ENCODE measurements at places on chromosomes 16 and 17.

DNA sequence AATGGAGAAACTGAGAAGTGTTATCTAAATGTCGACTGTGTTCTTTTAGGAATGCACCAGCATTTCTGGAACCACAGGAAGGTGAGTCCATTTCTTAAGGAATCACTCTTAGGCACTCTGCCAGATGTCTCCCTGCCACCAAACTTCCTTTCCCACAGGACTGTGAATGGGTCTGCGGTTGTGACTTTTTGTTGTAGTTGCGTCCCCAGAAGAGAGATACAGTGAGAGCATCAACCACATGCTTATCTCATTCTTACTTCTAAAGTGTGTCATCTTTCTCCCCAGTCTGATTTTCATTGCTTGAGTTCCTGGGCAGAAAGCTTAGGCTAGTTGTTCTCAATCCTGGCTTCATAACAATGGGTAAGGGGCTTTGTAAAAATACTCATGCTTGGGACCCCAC, 13.4 kb downstream of the ITPRIPL2 start:
- no peak for DNase-seq

DNA sequence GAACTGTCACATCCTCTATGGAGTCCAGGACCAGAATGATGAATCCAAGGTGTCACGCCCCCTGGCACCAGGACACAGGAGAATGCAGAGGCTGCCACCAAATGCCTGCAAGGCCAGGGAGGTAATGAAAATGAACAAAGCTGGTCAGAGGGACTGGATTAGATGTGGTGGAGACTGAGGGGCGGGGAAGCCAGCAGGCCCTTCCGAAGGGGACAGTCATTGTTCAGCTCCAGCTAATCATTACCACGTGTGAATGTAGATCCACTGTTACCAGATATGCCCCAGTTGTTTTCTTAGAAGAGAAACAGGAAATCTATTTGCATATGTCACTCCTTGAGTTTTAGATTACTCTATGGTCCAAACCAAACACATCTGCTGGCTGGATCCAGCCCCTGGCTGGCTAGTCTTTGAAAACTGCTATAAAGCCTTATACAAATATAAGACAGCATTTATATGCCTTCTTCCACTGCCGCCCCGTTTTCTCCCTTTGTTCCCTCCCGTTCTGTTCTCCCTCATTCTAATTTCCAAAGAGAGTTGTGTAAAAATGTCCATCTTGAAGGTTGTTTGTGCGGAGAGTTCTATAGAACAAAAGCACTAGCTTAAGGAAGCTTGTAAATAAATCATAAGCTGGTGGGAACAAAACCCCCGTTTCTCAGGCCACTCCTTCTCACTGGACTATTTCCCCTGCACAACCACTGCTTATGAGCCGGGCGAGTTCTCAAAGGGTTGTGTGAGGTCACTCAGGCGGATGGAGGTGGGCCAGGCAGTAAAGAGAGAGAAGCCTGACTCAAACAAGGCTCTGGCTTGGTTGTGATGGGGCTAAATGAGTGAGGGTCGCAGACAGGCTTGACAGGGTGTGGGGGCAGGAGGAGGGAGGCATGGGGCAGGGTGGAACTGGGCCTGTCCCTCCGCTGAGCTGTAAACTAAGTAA, 14.2 kb downstream of the CRYM start:
- DNase-seq = no peak

DNA sequence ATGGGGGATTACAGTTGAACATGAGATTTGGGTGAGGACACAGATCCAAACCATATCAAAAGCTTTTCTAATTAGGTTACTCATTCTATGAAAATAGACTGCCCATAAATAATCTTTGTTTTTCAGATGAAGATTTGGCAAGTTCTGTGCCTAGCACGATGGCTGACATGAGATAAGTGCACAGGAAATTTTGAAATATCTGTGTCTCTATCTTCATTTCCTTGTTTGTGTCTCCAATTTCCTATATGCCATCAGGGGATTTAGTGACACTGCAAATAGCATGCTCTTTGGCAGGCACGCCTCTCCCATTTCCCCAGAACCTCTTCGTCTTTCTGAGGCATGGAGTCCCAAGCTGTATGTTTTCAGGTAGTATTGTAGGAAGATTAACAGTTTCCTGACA, 544.6 kb downstream of the CDH13 start:
- DNase-seq = no peak

- no peak for DNase-seq
Measured at GRCh38 chr16:11689031-11689840, 21.0 kb downstream of the SNN start.

GRCh38 chr16:7303052-7303610, 29.5 kb upstream of the RBFOX1 start:
- no peak for DNase-seq

DNA sequence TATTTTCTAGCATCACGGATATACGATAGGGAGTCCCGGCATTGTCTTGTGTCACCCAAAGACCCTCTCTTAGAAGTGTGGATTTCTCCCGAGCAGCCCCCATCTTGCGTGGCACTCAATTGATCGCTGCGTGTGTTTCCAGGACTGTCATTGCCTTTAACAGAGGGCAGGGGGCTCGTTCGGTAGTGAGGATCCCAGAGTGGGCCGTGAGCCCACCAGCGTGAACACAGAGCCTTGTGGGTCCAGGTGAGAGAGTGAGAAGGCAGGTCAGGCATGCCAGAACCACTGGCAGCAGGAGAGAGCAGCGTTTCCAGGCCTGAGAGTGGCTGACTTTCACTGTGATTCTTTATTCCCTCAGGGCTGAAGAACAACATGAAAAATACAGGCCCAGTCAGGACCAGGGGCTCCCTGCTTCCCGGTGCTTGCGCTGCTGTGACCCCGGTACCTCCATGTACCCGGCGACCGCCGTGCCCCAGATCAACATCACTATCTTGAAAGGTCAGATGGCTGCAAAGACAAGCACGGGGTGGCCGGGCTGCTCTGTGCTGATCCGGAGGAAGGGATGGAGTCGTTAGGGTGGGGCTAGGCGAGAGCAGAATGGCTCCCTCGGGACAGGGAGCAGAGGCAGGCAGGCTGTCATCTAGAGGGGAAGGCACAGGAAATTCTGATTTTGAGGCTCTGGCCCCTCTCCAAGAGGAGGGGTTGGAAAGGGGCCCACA, 22.4 kb downstream of the C1QTNF1 start:
- no peak for DNase-seq

DNA sequence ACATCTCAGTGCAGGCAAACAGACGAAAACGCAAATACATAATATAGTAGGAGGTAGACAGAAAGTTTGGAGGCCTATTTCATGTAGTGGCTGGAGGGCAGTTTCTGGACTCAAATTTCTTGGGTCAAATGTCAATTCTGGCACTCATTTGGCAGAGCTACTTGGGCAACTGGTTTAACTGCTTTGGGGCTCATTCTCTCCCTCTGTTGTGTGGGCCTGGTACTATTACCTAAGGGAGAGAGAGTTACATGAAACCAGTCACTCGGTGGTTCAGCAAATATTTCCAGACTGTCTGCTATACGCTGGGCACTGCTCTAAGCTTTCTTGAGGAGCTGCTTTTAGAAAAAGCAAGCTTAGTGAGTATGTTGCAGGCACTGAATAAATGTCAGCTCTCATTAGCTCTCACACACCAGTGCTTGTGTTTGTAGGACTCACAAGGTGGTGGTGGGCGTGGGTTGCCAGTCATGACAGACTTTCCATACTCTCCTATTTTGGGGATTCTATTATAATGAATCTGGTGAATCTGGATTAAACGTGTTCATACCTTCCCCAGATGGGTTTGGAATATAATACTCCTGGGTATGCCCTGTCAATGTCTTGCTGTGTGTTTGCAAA, 1.8 kb upstream of the SHISA9 start:
- no peak for DNase-seq

DNA sequence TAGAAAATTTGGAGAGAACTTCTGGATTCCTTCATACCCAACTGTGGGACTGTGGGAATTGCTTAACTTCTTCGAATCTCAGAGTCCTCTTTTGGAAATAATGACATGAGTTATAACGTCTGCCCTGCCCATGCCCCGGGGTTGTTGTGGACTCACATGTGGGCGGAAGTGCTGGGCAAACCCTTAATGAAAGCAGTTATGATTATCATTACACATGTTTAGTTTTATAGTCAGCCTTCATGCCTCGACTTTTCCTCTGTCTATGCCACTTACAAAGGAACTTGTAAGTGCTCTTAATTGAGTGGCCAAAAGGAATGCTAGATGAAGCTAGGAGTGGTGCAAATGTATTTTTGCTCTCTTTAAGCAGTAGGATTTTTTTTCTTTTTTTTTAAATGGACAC, 3.9 kb downstream of the KRT27 start:
- no peak for DNase-seq

DNA sequence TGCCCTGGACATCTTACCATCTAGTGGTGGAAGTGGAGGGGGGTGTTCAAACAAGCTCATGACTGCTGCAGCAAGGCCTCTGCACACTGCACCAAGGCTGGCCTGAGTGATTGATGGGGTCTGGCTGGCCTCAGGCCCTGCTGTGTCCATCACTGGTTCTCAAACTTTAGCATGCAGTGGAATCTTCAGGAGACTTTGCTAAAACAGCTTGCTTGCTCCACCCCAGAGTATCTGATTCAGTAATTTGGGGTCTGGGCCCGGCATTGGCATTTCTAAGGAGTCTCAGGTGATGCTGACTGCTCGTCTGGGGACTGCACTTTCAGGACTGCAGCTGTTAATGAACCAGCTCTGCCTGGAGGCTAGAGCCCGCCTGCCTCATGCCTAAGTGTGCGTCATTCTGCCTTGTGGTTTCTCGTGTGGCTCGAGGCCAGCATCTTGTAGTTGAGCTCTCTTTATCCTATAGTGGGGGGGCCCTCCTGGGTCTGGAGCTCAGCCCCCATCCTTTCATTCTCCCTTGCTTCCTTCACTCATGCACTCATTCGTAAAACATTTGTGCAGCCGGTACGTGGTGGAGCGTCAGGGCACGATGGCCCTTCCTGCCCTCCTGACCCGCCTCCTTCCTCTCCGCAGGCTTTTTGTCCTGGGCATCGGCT, 4.1 kb downstream of the MGAT5B start:
- no peak for DNase-seq

GRCh38 chr17:57284984-57285646, 28.8 kb downstream of the MSI2 start:
- peak; percentile 55 for DNase-seq

DNA sequence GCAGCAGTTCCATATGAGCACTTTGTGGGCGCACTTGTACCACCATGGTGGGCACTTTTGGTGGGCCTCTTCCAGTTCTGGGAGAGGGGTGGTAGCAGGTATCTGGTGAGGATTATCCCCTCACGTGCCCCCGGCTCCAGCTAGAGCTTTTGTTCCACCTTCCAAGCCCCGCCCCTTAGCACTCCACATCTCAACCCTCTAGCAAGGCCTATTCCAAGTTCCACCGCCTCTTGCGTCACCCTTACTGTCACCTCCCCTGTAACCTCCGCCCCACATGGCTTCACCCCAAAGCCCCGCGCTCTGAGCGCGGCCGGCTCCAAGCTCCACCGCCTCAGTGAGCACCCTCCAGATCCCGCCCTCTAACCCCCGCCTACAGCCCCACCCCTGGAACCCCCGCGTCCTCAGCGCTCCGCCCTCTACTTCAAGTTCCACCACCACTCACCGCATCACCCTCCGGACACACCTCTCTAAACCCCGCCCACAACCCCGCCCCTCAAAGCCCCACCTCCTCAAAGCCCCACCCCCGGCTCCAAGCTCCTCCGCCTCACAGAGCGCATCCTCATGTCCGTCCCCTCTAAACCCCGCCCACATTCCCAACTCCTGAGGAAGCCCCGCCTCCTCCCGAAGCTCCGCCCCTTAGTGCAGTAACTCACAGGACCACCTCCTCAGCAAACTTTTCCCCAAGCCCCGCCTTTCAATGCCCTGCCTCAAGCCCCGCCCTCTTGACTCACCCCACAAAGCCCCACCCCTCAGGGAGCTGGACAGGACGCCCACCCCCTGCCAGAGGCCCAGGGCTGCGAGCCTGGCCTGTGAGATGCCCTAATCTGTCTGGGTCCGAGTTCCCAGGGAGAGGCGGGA, 11.1 kb downstream of the SCN4A start:
- DNase-seq = peak; percentile 93

DNA sequence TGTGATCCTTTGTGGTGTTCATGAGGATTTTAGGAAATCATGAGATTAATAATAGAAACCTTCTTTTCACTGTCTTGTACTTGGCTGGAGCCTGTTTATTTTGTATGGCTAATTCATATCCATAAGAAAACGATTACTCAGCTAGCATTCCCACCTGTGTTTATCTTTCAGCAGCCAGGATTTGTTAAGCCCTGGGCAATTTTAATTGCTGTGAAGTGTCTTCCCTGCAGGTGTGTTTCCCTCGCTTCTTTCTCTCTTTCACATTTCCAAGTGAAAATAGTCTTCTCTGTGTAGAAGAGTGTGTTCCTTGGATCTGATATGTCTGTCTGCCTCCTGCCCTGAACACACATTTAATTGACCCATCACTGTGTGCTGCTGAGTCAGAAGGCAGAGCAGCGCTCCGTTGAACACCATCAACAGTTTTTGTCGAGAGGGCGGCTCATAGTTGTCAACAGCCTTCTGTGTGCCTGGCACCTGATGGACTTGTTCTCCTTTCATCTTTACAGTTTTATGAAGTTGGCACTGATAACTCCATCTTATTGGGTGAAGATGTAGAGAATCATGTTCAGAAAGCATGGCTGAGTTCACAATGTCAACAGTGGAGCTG, 83.2 kb downstream of the SPECC1 start:
- no peak for DNase-seq

Measured in CMK (cell line).